Tongue (tissue), 3 donors: ENCODE measurements at places on chromosomes 4 and X. TPM values are rescaled to one million over a fixed set of nuclear protein-coding genes. Genes with fewer than 3 reads are reported as not detected.

- DNase-seq: no peak
Measured at GRCh38 chrX:14936561-14936960, 63.3 kb downstream of the MOSPD2 start.

- peak; percentile 76 for DNase-seq
Measured at GRCh38 chr4:184384810-184385557, 89.4 kb downstream of the IRF2 start.

DNA sequence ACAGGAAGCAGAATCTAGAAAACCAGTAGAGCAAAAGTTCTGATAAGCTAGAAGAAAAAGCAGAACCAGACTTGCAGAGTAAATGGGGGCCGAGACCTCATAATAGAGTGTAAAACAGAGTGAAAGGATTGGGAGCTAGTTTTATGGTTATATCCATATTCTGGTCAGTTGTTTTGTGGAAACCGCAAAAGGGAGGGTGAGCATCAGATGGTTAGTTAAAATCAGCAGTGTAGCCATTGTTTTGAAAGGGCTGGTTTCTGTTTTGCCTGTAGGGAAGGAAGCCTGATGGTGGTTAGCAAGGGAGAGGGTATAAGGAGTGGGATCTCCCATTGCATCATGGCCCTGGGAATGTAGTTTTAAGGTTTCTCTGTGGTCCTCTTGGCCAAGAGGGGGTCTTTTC lies 17.2 kb upstream of the CCNI start:
- DNase-seq: no peak

SHROOM4 gene
- total RNA-seq: 10.2 TPM

DNA sequence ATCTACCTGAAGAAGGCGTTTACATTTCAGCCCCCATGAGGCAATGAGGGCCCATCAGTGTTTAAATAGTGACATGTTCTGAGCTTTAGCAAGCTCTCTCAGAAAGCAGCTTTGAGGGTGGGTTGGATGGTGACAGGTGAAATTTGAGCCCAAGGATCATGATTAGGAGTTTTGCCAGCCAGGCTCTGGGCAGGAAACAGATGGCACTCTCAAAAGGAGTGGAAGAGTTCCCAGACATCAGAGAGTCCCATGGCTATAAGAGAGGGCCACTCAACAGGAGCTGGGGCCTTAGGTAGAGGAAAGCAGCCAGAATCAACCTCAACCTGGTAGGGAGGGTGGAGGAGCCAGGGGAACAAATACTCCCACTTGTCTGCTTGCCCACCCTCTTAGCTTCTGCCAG lies 499.8 kb downstream of the MID1IP1 start:
- DNase-seq: peak; percentile 68

DNA sequence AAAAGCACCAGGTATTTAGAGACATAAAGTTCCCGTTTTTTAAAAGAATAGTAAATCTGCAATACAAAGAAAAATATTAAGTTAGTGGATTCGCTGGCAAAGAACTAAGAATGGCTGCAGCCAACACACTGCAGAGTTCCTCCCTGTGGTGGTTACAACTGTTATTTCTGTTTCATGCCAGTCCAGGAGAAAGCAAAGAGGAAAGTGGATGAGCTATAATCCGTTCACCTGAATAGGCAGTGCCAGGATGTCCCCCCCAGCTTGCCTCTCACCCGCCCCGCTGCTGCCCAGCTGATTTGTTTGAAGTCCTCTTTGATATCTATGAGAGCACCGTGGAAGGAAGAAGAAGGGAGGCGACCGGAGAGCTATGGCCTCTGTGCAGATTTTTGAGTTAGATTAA lies 63.9 kb downstream of the PTCHD1 start:
- no peak for DNase-seq

- no peak for DNase-seq
Measured at GRCh38 chr4:70589785-70590184, 2.3 kb upstream of the AMBN start.

DNA sequence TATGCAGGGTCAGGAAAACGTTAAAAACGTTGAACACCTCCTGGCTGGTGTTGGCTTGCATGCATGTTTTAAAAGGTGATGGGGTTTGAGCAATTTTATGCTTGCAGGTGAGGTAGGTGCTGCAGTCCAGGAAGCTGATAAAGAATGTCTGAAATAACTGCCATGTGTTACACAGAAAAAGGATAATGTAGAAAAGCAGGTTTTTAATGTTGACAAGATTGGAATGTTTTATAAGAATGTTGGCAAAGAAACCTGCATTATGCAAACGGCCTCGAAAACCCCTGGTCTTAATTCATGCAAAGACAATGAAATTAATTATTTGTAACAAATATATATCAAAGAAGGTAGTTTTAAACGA lies 723.7 kb upstream of the AGA start:
- no peak for DNase-seq

EDA gene
- 21.2 TPM for total RNA-seq

GRCh38 chrX:155242300-155242699 lies 22.0 kb downstream of the RAB39B start:
- DNase-seq: peak; percentile 1

DNA sequence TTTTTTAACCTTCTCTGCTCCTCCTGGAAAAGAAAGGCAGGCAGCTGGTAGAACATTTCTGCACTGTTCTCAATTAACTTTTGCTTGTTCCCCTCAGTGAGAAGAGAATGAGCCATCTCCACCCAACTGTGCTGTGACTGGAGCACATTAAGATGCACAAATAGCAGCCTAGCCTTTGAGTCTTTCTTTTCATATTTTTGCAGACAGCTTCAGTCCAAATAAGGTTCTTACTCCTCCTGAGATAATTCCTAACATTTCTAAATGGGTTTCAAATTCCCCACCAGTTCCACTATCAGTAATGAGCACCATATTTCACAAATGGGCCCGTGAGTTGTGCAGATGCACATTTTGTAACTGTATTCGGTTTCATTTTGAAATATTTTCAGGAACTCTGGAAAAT lies 118.6 kb downstream of the SPCS3 start:
- DNase-seq: no peak

- DNase-seq: no peak
Measured at GRCh38 chrX:138771047-138771446, 59.5 kb upstream of the FGF13 start.

ARAP2 gene
- total RNA-seq: 41.1 TPM

GRCh38 chr4:132108784-132109183 lies 1040.3 kb upstream of the PCDH10 start:
- no peak for DNase-seq

CTAG1B gene
- not detected for total RNA-seq

DNA sequence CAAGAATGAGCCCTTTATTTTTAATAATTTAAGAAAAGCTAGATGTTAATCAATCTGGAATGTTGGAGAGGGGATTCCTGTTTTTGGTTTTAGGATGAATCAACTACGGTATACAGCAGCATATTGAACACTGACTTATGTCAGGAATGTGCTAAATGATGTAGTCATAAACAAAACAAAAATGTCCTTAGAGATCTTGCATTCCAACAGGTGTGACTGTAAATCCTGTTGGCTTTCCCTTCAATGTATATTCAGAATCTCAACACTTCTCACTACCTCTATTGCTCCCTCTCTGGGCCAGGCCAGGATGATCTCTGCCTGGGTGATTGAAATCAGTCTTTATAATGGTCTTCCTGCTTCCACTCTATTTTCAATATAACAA lies 37.8 kb upstream of the BDH2 start:
- no peak for DNase-seq

VSIG1 gene
- total RNA-seq: not detected

DNA sequence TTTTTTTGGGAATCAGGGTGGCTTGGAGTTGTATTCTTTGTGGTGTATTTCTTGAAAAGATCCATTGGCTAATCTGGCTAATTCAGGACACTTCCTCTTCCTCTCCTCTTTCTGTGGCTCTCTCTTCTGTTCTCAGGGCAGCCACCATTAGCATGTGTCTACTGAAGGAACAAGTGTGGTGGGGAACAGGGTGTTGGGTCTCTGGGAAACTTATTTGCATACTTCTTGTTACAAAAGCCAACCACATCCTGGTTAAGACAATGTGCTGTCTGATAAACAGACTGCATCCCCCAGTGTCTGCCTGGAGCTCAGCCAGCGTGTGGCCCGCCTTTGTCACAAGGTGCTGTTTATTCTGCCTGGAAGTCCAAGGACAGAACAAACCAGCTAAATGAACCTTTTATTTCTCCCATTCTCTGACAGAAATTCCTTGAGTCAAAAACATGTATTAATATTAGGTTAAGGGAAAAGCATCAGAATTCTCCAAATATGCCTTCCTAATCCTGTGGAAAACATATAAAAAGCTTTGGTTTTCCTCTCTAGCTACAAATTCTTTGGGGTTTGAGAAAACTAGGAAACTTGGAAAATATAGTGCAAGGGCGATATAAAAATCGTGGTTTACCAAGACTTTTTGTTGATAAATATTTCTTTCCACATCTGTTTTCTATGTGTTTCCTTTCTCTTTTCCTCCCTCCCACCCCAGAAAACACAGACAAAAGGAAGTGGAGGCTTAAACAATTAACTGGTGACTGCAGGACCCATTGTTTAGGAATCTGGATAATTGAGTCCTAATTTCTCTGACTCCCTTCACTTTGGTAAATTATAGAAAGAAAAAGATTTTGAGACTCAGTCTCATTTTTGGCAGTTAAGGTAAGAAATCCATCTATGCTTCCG lies 203.6 kb downstream of the SPRY1 start:
- peak; percentile 50 for DNase-seq

DNA sequence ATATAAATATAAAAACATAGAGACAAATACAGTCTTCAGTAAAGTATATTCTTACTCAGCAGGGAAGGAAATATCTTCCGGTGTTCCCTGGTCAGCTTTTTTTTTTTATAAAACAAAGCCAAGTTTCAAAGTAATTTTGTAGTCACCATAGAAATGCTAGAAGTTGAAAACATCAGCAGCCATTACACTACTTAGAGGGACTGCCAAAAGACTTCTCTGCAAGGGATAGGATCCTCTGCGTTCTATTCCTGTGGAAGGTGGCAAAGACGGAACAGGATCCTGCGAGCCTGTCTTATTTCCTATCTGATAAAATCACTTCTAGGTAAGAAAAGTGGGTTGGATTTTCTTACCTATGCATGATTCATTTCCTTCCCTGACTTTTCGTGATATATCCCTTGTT lies 19.4 kb downstream of the CLDN22 start:
- DNase-seq: no peak
